ENCODE measurements at places on chromosomes 7 and 10.

GRCh38 chr10:69836731-69837030 is 35.0 kb downstream of the COL13A1 start:
- no peak for DNase-seq

DNA sequence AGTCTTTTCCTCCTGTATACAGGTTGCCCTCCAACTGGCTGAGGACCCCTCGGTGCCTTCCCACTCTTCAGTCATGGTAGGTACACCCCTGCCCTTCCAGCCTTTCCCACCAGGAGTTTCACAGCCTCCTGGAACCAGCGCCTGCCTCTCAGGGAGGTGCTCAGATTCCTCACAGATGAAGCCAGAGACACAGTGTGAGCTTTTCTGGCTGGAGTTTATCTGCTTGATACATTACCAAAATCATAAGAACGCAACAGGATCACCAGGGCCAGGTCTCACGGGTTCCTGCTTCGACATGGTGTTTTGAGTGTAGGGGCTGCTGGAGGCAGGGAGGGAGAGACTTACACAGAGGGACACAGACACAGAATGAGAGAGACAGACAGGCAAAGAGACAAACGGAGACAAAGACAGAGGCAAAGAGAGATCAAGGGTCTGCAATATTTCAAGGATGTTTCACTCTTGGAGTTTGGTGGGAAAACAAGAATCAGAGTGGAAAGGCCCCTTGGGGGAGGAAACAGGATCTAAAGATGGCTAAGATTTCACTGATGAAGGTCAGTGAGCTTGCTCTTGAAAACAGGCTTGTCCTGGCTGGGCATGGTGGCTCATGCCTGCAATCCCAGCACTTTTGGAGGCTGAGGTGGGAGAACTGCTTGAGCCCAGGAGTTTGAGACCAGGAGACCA is 6.5 kb upstream of the INMT start:
- no peak for DNase-seq

DNA sequence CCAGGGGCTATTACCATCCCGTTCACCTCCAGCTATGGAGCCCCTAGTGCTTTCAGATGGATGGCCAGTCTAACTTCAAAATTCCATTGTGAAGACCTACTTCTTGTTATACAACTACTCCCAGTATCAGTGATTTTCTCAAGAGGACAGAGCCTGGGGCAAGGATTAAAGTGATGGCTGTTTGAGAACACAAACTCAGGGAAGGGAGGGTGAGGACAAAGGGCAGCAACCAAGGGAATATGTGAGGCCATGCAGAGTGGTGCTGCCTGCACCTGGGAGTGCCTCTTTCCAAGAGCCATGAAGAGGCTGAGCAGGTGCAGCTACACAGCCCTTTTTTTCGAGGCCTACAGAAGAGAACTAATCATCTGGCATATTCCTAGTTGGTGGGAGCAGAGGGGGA is 303.5 kb upstream of the BMPER start:
- DNase-seq: no peak

- no peak for DNase-seq
Measured at GRCh38 chr10:70137927-70138883, 5.6 kb upstream of the AIFM2 start.

- no peak for DNase-seq
Measured at GRCh38 chr7:130950054-130950453, 216.0 kb upstream of the KLF14 start.

DNA sequence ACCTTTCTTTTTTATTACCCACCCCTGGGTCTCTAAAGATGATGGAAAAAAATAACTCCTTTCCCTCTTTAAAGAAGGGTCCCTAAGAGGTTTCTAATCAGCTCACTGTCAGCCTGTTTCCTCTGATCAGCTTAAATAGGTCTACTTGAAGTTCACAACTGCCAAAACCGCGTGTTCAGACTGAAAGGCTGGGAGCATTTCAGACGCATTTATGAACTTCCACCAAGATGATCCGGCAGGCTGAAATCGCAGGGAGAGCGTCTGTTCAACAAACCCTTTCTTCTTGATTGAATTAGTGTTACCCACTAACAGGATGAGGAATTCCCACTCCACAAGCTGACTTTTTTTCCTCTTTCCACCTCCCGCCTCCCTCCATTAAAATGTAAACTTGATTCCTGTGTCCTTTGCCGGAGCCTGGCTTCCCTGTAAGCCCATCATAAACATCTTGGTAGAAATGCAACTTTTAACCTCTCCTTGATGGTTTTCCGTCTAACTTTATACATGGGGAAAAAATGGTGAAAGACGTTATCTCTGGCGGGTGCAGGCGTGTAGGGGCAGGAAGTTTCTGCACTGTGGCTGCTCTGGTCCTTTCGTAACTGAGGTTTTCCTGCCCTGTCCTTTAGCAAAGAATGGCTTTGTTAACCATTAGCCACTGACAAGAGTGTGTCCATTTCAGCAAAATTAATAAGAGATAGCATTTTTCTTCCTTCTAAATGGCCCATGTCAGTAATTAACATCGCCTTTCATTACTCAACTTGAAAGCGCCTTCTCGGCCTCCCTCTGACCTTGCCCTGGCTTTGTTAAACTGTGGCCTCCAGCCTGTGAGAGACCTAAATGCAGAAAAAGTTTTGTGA is 130.7 kb downstream of the BAMBI start:
- DNase-seq: no peak

DNA sequence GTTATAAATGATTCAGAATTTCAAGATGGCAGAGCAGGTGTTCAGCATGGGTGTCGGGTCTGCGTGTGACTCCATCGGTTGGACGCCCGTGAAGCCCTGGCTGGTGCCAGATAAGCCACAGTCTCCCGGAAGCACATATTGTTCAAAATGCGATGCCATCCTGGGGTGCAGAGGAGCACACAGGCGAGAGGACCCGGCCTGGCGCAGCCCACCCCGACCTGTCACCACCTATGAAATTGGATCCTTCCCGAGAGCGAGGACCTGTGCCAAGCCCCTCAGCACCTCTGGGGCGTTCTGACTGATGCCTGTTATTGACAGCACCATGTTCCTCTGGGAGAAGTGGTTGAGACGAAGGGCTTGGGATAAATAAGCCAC is 110.1 kb downstream of the ACTR3B start:
- DNase-seq: no peak

DNA sequence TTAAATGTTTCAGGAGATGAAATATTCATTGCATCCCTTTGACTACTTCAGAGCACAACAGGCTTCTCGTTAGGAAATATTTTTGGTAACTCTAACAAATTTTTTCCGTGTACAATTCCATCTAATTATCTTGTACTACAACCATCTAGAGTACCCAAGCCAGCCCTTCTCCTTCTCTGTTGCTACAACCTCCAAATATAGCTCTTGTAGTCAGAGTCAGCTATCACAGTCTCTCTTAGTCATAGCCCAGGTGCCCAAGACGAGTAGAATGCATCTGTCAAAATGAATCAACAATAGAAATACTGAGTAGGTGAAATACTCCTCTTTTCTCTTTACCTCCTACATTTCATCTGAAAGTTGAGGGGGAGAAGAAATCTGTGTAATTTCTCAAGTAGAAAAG is 74.0 kb downstream of the INHBA start:
- no peak for DNase-seq

GRCh38 chr10:91206837-91207474 is 13.5 kb upstream of the PCGF5 start:
- no peak for DNase-seq

DNA sequence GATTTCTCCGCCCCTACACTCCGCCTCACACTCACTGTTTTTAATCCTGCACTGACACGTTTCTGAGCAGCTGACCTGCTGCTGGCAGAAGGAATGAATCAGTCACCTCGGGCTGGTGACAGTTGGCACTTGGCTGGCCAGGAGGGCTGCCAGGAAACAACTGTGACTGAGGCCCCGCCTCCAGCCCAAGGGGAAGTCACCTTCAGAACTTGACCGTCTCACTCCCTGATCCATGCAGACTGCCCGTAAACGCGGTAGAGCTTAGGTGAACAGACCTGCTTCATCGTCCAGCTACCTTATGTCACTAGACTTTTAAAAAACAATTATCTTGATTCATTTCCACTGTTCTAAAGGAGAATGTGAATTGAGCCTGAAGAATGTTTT is 107.5 kb downstream of the DOCK1 start:
- no peak for DNase-seq

- no peak for DNase-seq
Measured at GRCh38 chr10:19195698-19196097, 147.1 kb downstream of the MALRD1 start.

DNA sequence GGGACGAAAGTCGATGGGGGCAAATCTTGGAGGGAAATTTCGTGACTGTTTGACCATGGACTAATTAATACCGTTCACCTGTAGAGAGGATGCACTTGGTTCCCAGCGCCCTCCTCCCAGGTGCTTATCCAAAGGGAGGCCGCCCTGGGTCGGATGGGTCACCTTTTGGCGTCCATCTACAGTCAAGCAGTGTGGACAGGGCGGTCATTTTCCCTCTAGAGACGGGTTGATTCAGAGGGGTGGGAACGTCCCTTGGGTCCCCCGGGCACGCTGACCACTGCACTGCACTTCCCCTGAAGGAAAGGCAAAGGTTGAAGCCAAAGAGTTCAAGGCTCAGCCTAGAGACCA is 2.0 kb downstream of the PRR15 start:
- DNase-seq: no peak

- DNase-seq: no peak
Measured at GRCh38 chr7:66125052-66125694, 10.5 kb downstream of the CRCP start.

DNA sequence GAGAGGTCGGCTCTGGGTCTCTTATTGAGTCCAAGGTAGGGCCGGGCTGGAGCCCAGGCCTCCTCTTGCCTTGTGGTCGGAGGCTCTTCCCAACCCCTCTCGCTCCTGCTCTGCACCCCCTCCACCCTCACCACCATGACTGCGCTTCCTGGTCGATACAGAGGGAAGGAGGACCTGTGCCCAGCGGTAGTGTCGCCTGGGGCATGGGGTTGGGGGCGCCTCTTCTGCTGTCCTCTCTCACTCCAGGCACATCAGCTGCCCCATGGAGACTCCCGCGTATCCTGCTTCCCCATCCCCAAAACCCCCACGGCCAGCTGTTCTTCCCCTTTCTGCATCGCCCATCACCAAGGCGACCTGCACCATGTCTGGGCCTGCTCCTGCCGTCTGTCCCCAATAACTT is 44.4 kb downstream of the TMEM270 start:
- no peak for DNase-seq

- DNase-seq: no peak
Measured at GRCh38 chr10:60798031-60798430, 19.8 kb downstream of the CDK1 start.

- no peak for DNase-seq
Measured at GRCh38 chr10:75431180-75432111, at the start of gene LRMDA. Gene LRMDA, plus strand, starts transcription at chr10:75431624.

DNA sequence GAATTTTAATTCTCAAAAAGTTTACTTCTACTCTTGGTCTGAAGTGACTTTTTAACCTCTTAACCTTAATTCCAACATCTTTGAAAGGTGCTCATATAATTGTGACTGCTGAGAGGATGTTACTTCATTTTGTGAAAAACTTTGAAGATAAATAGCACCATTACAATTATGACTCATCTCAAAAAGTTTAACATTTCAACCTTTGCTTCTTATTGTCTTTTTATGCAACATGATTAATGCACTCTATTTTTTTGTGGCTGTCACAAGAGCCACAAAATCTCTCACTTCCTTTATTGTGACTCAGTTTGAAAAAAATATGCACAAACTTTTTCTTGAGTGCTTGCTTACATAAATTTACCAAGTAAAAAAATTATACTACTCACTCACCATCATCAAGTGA is 383.1 kb downstream of the LRRTM3 start:
- no peak for DNase-seq

GRCh38 chr10:74417397-74417796 is 266.4 kb downstream of the ADK start:
- no peak for DNase-seq

- no peak for DNase-seq
Measured at GRCh38 chr7:92694211-92694610, 104.0 kb upstream of the FAM133B start.

DNA sequence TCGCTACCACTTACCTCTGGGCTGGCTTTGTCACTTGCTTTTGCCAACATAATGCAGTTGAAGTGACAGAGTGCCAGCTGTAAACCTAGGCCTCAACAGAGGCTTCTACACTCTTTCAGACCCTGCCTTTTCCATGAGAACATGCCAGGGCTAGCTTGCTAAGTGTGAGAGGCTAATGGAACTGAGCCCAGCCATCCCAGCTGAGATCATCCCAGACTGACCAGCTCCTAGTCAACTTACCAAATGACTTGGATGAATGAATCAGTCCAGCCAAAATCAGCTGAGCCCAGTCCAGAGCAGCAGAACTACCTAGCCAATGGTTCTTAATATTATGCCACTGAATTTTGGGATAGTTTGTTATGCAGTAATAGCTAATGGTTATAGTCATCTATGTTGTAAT is 34.7 kb upstream of the MKLN1 start:
- DNase-seq: no peak

DNA sequence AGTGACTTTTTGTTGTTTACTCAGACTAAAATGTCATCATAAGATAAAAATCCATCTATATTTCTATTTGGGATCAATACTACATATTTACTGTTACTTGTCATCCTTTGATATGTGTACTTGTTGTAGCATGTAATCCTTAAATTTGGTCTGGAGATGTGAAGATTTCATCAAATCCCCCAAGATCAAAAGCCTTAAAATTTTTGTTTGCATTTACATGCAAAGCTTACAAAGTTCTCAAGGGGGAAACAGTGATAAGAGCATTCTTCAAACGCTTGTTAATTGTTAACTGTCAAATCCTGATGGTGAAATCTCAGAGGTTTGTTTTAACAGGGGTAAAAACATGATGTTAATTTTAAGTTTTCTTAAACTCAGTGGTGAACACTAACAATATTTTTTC is 84.9 kb upstream of the SKAP2 start:
- DNase-seq: no peak

GRCh38 chr7:20439416-20440185 is 108.9 kb downstream of the ITGB8 start:
- DNase-seq: no peak

DNA sequence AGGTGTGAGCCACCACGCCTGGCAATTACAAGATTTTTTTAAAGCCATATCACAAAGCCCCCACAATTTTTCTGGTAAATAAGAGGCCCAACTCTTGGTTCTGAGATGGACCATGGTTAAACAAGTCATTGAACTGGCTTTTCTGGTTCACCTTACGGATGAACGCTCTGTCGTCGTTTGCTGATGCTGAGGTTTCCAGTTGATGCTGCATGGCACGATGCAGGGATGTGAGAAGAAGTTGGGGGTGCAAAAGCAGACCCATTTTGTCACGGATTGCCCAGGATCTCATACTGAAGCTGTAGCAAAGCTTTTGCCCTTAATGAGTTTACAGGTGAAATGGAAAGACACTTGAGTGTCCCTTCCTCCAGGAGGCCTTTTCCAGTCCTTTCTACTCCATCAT is 2.0 kb upstream of the IL2RA start:
- no peak for DNase-seq

Measured in NCI-H1436 treated with DMSO at 0.1 percent for 48 hours (cell line).